Left hindlimb (tissue), 1 donor: ENCODE measurements at places on chromosomes 1 and 21.

DNA sequence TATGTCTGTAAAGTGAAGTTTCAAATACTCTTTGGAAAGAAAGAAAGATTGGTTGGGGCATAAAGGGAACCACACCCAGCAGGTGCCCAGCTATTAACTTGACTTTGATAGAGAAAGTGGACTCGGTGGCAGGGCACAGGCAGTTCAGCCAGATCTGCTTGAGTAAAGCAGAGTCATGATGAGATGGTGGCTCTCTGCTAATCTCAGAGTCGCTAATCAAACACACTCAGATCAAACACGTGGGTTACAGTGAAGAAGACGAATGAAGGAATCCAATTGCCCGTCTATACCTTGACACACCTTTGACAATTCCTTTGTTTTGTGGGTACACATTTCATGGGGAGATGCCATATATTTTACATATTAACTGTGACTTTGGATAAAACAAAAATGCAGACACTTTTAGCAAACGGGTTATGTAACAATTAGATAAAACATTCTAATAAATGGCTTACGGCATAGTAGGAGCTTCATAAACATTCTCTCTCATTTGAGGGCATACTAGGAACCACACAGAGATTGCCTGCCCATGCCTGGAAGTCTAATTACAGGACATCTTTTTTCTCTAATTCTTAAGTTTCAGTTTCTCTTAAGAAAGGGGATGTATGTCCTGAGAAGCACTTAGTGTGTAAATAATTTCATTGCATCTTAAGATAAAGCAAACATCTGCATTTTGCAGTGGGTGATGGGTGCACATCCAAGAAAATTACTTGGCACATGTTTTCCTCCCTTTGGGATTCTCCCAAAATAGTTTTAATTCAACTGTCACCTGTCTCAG, 7.2 kb downstream of the CBR1 start:
- DNase-seq = no peak

- peak; percentile 79 for DNase-seq
These were observed 690 bp downstream of the C1orf216 start for GRCh38 chr1:35717911-35718476.

GRCh38 chr1:63127376-63127775, 195.0 kb upstream of the FOXD3 start:
- no peak for DNase-seq

GRCh38 chr21:38477226-38477625, 21.1 kb downstream of the ERG start:
- no peak for DNase-seq

DNA sequence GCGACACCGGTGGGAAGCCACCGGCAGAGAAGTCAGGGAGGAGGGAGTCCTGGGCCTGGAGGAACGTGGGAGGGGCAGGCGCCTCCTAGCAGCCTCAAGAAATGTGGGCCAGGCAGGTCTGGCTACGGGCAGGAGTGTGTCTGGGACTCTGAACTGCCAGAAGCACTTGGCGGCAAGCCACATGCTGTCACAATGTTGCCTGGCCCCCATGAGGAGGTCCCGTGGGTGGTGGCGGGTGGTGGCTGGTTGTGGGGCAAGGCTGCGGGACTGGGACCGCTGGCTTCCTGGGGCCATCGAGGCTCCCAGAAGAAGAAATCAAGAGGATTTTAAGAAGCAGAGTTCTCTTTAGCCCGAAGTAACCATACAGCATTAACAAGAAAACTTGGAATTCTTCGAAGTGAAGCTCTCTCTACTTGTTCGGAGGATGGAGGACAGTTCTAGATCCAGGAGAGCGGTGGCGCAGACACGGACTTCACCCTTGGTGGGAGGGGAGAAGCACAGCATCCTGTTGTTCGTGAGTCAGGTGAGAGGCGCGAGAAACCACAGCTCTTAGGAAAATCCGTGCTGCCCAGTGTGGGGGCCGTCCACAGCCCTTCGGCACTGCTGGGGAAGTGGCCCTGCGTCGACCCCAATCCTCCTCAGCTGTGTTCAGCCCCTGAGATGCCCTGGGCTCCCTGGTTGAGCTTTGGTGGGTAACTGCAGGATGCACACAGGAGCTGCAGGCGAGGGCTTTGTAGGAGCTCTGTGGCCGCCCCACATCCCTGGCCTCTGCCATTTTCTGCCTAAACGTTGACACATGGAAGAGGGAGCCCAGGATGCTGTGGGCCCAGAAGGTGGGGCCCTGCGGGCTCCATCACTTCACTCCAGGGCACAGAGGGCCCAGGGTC, 12.4 kb downstream of the SKI start:
- peak; percentile 53 for DNase-seq

DNA sequence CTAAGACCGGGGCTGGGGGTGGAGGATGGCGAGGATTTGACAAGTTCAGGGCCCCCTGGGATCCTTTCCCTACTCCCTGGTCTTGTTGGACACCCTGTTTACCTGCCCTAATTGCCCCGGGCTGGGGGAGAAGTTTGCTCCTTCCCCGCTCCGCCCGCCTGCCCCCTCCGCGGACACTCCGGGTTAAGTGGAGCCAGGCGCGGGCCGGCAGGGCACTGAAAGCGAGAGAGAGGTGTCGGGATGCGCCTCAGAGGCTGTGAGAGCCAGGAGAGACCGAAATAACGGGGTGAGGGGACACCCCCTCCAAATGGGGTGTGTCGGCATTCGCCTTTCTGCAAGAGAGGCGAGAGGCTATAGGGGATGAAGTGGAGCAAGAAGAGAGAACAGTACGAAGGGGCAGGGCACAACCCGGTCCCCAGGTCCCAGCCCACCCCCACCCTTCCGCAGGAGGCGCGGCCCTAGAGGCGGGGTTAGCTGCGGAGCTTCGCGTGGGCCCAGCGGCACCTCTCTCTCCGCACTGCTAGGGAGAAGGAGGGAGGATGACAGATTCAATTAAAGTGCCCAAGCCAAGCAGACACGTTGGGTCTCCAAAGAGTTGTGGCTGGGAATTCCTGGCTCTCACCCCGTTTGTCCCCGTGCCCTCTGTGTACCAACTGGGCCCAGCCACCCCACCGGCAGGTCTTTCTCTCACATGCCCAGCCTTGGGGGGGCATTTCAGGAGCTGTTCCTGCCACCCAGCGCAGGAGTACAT, 3.8 kb downstream of the EFNA3 start:
- DNase-seq = peak; percentile 39

- DNase-seq = no peak
These were observed 35.0 kb downstream of the CTTNBP2NL start for GRCh38 chr1:112431038-112431437.

- peak; percentile 80 for DNase-seq
These were observed 742 bp downstream of the ARTN start for GRCh38 chr1:43934101-43934985.

DNA sequence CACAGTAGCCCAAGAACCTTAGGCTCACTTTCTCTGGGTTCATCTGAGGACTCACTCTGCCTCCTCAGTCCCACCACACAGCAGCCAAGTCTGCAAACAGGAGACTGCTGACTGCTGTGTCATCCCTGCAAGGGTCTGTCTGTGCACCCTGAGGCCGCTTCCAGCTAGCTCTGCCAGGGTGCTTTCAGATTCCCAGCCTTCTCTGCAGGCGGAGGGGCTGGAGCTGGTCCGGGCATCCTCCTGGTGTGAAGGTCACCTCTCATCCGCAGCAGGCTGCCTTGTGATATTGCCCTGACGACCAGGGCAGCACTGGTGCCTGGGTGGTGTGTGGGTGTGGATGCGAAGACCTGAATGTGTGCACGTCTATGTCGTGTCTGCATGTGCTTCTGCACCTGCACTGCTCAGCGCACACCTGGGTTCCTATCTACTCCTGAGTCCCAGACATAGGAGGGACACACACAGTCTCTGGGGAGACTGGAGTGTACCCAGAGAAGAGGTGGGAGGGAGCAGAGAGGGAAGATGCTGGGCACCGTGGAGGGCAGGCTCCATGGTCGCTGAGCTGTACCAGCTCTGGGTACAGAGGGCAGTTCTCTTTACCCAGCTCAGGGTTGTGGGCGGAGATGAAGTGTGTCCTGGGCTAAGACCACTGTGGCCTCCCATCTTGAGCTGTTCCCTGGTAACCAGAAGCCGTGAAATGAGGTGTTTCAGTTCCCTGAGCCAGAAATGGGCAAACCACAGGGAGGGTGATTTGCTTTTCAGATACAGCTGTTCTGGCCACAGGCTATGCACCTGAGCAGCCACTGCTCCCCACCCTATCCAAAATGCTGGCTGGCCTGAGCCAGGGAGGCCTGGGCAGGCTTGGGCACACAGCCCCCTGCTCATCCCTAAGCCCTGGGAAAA, 160.9 kb upstream of the CSF3R start:
- no peak for DNase-seq

DNA sequence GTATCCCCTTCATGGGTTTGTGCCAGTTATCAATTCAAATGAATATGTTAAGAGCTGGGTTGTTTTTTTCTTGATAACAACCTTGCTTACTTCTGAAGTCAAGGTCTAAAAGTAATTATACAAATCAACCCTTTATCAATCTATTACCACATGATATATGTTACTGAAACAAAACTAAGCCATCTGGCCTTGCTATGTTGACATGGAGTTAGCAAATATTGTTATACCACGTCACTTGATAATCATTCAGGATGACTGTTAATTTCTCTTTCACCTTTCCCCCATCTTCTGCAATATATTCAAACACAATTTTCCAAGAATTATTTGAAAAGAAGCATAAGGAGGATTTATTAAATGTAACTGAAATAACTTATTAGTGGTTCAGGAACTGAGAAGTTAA, 72.6 kb downstream of the DTL start:
- no peak for DNase-seq

DNA sequence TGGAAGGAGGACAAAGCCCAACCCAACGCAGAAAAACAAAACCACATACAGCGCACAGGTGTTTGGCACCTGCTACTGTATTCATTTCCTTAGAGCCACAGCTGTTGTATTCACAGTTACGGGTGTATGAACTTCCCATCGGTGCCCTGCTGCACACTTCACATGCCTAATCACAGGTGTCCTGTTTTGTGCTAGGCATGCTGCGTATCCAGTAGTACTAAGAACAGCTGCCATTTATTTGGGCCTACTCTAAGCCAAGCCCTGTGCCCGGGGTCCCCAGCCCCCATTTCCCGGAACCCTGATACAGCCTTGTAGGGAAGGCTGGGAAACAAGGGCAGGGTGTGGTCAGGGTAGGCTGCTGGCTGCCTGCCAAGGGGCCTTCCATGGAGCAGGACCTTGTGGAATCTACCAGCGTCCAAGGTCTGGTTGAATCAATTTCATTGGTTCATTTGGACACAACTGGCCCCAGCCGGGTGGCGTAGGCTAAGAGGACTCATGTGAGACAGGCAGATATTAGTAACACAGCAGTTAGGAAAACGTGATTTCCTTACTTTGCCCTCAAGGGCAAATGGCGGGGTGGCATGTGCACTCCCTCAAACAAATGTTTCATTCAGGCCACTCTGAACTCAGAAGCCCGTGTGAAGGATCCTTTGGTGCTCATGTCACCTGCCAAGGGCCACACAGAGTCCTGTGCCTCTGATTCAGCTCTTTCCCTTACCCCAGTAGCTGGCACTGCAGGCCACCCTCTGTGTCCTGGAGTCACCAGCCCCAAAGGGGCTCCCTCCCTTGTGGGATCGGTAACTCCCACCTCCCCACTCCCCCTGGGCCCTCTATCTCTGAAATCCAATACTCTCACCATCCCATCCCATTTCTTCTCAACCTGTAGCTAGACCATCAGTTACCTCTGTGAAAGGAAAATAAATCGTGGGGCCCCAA, 986 bp upstream of the RNF186 start:
- DNase-seq = no peak

DNA sequence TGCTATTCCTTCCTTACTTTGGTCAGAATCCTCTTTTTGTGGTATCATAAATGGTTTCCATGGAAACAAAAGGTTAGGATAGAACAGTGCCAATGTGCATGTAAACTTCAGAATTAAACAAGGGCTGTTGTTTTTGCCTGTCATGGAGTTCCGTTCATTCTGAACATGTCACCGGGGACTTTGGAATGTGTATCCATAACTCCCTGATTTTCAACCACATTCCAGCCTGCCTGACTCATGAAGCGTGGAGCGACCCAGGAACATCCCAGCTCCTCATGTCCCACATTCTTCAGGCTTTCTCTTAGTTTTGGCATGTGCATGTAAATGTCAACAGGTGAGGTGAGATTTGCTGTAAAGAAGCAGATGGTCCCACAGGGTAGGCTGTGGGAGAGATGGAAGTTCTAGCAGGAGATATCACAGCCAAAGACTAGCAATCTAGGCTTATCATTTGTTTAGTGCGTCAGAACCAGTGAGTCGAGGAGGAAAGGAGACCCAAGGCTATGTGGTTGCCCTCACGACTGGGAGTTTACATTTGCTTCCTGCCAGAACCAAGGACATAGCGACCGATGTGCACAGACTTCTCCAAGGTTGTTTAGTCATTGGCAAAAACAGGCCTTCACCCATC, 23.0 kb upstream of the DNAJC11 start:
- DNase-seq = no peak

DNA sequence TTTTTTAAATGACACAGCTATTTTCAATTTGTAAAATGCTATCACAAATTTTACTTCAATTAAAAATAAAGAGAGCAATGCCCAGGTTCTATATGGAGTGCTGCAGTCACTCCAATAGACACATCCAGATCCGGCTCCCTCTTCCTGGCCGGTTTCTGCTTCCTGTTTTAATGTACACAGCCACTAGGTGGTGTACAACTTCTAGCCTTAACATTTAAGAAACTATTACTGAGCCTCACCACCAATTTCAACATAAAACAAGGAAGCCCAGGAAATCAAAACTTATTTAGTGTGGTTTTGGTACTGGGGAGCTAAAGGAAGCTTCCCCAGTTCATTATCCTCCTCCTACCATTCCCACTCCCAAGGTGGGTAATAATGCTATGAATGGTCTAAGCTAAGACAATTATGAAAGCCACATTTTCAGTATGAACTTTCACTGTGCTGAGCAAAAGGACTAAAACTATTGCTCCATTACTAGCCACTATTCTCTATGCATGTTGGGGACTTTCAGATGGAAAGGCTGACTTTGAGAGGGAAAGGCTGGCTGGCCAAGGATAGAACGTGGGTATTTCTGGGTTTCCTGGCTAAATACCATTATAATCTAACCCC, 25.5 kb upstream of the MTMR11 start:
- peak; percentile 62 for DNase-seq
